ENCODE measurements at places on chromosomes 4 and X. TPM values are rescaled to one million over a fixed set of nuclear protein-coding genes. Genes with fewer than 3 reads are reported as not detected.
A peak's percentile ranks its signal among the peaks of the same experiment; 100 is the strongest.

DNA sequence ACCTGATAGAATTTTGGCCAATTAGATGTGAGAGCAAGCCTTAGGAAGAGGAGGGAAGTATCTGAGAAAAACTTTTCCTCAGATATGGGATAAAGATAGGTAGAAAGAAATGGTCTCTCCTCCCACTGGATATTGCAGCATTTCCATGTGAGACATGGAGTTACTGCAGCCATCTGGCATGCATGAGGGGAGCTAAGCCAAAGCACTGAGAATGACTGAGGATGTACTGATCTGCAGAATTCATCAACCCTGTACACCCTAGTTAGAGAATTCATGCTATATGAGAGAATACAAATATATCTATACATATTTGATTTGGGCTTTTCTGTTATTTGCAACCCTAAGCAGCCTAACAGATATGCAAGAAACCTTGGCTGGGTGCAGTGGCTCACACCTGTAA is 52.5 kb upstream of the RPL34 start:
- DNase-seq = no peak
- no peaks in the 10 kb centered on the region for H3K27me3 ChIP-seq
- H3K4me1 ChIP-seq = no peaks in the 10 kb centered on the region
- H3K4me3 ChIP-seq = no peak overlapping the region
- no peak overlapping the region for H3K27ac ChIP-seq
- H3K36me3 ChIP-seq = no peaks in the 10 kb centered on the region

DNA sequence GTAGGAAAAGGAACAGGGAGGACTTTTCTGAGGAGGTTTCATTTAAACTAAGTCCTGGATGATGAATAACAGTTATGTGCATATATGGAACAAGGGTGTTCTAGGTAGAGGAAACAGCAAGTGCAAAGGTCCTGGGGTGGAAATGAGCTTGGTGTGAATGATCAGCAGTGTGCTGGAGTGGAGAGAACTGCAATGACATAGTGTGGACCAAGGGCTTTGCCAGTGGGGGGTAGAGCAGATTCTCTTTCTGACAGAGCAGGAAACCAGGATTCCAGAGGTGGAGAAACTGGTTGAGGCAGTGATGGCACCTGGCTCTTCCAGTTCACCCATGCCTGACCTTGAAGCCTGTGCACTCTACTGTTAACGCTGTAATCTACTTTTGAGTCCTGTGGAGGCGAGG is 1.7 kb downstream of the PPP1R3F start:
- H3K36me3 ChIP-seq = no peaks in the 10 kb centered on the region
- DNase-seq = no peak
- no peaks in the 10 kb centered on the region for H3K27me3 ChIP-seq

DNA sequence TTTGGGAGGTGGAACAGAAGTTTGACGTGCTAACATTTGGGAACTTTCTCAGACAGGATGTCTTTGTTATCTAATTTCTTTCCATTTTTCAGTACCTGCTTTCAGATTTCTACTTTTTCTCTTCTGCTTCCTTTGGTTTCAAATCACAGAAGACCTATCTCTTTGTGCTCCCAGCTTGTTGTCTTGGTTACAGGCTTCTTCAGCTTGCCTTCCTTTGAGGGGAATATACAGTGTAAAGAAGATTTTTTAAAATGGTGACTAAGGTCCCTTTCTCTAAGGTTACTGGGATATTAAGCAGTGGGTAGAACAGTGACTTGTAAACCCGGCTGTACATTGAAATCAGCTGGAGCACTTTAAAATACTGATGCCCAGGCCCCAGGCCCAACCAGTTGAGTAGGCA is 48.0 kb downstream of the TMEM164 start:
- no peaks in the 10 kb centered on the region for H3K36me3 ChIP-seq
- H3K4me1 ChIP-seq = peaks cover 4% of the 10 kb centered on the region
- H3K27ac ChIP-seq = no peak overlapping the region
- no peaks in the 10 kb centered on the region for H3K27me3 ChIP-seq
- DNase-seq = no peak

GRCh38 chr4:82382751-82383150 is 9.0 kb upstream of the HNRNPD start:
- no peaks in the 10 kb centered on the region for H3K36me3 ChIP-seq
- no peak for DNase-seq
- H3K4me1 ChIP-seq = no peaks in the 10 kb centered on the region
- no peak overlapping the region for H3K27ac ChIP-seq

GRCh38 chr4:183342541-183343533 is 20.6 kb upstream of the CLDN24 start:
- no peak overlapping the region for H3K27ac ChIP-seq
- no peaks in the 10 kb centered on the region for H3K36me3 ChIP-seq
- no peaks in the 10 kb centered on the region for H3K27me3 ChIP-seq
- H3K4me3 ChIP-seq = no peak overlapping the region

DNA sequence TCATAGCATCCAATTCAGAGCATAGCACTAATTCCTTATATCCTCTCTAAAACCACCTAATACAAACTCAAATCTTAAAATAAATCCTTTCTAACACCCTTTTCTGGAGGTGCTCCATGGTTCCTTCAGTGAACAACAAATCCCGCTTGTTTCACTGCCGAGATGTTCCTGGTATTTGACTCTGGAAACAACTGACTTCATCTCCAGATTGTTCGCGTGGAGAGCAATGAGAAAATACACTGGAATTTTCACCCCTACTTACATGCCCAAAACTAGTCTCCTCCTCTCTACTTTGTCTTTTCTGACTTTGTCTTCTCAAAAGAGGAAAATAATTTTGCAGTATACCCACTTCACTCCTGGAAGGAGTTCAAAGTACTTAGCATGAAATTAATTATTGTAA is 129.0 kb downstream of the PLS3 start:
- H3K4me1 ChIP-seq = no peaks in the 10 kb centered on the region
- no peak overlapping the region for H3K27ac ChIP-seq
- no peak overlapping the region for H3K4me3 ChIP-seq
- DNase-seq = no peak
- no peaks in the 10 kb centered on the region for H3K36me3 ChIP-seq
- peaks cover 9% of the 10 kb centered on the region for H3K27me3 ChIP-seq

DNA sequence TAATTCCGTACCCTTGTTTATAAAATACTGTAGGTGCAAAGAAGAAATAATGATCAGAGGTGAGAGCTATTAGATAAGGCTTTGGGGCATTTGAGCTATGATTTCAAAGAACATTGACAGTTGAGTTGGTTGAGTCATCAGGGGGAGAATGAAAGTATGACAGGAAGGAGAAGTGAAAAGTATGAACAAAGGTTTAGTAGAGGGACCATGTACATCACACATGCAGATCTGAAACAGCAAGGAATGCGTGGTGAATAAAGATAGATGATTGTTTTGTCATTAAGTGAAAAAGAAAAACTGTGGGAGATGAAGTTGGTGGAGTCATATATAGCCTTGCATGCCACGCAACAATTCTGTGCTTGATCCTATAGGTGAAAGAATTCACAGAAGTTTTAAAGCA is 163.1 kb downstream of the ARAP2 start:
- H3K27ac ChIP-seq = no peak overlapping the region
- H3K4me1 ChIP-seq = no peaks in the 10 kb centered on the region
- no peaks in the 10 kb centered on the region for H3K36me3 ChIP-seq
- no peak for DNase-seq
- no peaks in the 10 kb centered on the region for H3K27me3 ChIP-seq
- no peak overlapping the region for H3K4me3 ChIP-seq

GRCh38 chr4:111602848-111603247 is 542.4 kb upstream of the FAM241A start:
- H3K27ac ChIP-seq = no peak overlapping the region
- H3K4me3 ChIP-seq = no peak overlapping the region
- H3K36me3 ChIP-seq = no peaks in the 10 kb centered on the region
- DNase-seq = peak; percentile 10
- no peaks in the 10 kb centered on the region for H3K27me3 ChIP-seq
- peaks cover 14% of the 10 kb centered on the region for H3K4me1 ChIP-seq

- H3K4me1 ChIP-seq = peaks cover 10% of the 10 kb centered on the region
- no peak overlapping the region for H3K4me3 ChIP-seq
- no peaks in the 10 kb centered on the region for H3K27me3 ChIP-seq
- no peaks in the 10 kb centered on the region for H3K36me3 ChIP-seq
- H3K27ac ChIP-seq = no peak overlapping the region
These were observed 40.7 kb upstream of the DDX3X start for GRCh38 chrX:41293269-41293668.

- H3K36me3 ChIP-seq = no peaks in the 10 kb centered on the region
- H3K4me3 ChIP-seq = no peak within 1 kb of the TSS
- no peak within 1 kb of the TSS for H3K27ac ChIP-seq
- no peaks in the 10 kb centered on the region for H3K4me1 ChIP-seq
- H3K27me3 ChIP-seq = no peaks in the 10 kb centered on the region
- DNase-seq = no peak
These were observed at the start of gene ARL13A for GRCh38 chrX:100969408-100969807. ARL13A (plus strand) TSS chrX:100969708; CDS start chrX:100973690, 3,982 bp downstream.

GRCh38 chr4:174435974-174436373 is 86.3 kb downstream of the HPGD start:
- no peak for DNase-seq
- H3K27ac ChIP-seq = no peak overlapping the region

DNA sequence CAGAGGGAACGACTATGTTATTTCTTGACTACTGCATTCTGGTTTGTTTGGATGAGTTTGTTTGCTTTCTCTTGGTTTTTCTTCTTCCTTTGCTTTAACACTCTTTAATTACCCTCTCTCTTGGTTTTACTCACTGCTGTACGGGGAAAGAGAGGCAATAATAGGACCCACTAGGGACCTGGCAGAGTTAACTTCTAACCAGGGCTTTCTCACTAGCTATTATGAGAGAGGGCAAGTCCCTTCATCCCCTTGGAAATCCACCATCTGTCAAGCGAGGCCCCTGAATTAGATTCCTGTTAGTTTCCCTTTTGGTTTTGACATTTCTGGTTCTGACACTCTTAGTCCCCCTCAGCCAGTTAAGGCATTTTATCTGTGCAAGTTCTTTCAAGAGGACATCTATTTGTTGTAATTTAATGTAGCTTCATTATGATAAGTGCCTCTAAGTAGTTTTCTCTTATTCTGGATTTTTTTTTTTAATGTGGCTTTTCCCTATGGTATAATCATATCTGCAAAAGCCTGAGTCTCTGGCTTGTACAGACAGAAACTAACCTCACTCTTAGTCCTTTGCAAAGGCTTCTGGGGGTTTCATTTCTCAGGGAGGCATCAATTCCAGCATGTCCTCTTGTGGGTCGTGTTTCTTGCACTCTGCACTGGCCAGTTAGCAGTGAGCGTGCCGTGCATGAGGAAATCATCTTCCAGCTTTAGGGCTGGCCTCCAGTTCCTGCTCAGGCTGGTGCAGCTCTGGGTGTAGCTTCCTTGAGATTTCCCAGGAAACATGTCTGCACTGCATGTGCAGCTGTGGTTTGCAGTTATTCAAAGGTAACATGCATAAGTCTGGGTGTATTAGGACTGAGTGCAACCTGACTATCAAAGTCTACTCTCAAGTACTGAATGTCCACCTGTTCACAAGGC is 221.3 kb downstream of the STIM2 start:
- no peak for DNase-seq
- H3K27me3 ChIP-seq = peaks cover 15% of the 10 kb centered on the region
- H3K36me3 ChIP-seq = no peaks in the 10 kb centered on the region
- no peak overlapping the region for H3K4me3 ChIP-seq

DNA sequence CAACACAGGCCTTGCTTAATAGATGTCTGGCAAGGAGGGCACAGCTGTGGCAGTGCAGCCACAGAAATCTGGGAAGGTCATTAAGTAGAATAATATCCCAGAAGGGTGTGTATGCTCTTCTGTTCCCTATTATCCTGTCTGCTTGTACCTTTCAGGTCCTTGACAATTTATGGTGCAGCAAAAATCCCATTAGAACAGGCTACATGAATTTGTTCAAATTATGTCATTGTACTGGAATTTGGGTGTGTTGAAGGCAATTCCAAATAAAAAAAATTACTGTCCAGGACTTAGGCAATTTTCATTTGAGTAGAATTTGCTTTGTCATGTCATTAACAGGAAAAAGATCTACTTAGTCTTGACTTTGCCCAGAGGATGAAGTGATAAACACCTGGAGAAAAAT is 192.1 kb downstream of the IDS start:
- H3K4me3 ChIP-seq = no peak overlapping the region
- peaks cover 11% of the 10 kb centered on the region for H3K27me3 ChIP-seq
- no peak overlapping the region for H3K27ac ChIP-seq
- H3K36me3 ChIP-seq = no peaks in the 10 kb centered on the region

- no peak overlapping the region for H3K27ac ChIP-seq
- H3K4me1 ChIP-seq = peaks cover 9% of the 10 kb centered on the region
- no peak for DNase-seq
- peaks cover 27% of the 10 kb centered on the region for H3K27me3 ChIP-seq
- no peaks in the 10 kb centered on the region for H3K36me3 ChIP-seq
These were observed 564 bp downstream of the FAM149A start for GRCh38 chr4:186104890-186105646.

GRCh38 chrX:15676886-15677285 is 12.3 kb upstream of the CLTRN start:
- peak overlapping the region; percentile 96 for H3K27ac ChIP-seq
- H3K4me1 ChIP-seq = peaks cover 25% of the 10 kb centered on the region
- H3K27me3 ChIP-seq = no peaks in the 10 kb centered on the region
- DNase-seq = peak; percentile 26

DNA sequence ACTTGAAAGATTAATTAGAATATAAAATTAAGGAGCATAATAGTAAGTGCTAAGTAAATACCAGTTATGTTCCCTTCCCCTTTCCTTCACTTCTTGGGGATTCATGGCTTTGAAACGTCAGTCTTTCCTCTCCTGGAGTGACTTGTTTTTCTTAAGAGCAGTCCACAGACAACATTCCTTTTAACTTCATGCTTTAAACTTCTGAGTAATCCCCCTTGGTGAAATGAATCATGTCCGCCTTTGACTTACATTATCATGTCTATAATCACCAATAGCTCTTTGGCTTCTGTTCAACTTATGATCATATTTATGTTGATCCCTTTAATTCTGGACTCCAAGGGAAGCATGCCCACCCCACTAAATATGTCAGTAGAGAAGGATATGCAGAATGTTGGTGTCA is 1012.1 kb upstream of the SLIT2 start:
- H3K27me3 ChIP-seq = no peaks in the 10 kb centered on the region
- peak; percentile 16 for DNase-seq
- H3K27ac ChIP-seq = no peak overlapping the region
- H3K4me3 ChIP-seq = no peak overlapping the region

Gene RIPPLY1
- total RNA-seq = not detected

Gene OGT
- 150 TPM for total RNA-seq

Gene PQBP1
- 133 TPM for total RNA-seq

Gene ACOX3
- 14.3 TPM for total RNA-seq

Gene KLHL4
- total RNA-seq = 0.34 TPM

Gene TMEM165
- total RNA-seq = 33.5 TPM

Gene PCYT1B
- total RNA-seq = 4.3 TPM

Gene GLRA2
- not detected for total RNA-seq

Gene SLC6A8
- total RNA-seq = 41.4 TPM

Gene UBA6
- total RNA-seq = 36.3 TPM

Gene MXRA5
- not detected for total RNA-seq

Gene NPY5R
- 8.2 TPM for total RNA-seq
